ENCODE measurements at places on chromosomes 11 and 22.

GRCh38 chr11:72179804-72180396 is 12.0 kb upstream of the FOLR1 start:
- DNase-seq = no peak

GRCh38 chr11:132865623-132866022 is 666.7 kb downstream of the OPCML start:
- no peak for DNase-seq

- peak; percentile 89 for DNase-seq
These were observed 54.1 kb downstream of the SNX19 start for GRCh38 chr11:130861902-130862860.

DNA sequence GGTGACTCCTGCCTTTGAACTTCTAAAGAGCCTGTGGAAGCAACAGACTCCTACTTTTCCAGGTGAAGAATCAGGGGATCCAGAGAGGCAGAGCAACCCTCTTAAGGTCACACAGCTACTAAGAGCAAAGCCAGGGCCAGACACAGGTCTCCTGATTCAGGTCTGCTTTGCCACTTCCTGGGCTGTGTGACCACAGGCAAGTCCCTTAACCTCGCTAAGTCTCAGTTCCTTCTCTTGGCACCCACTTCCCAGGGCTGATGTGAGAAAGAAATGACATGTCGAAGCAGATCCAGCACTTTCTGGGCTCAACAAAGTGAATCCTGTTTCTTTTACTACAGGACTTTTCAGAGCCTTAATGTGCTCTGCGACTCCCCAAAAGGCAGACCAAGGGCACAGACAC is 30.2 kb downstream of the UQCR10 start:
- no peak for DNase-seq

GRCh38 chr11:40281052-40281580 is 1178.3 kb downstream of the LRRC4C start:
- DNase-seq = no peak

GRCh38 chr11:21068886-21069285 is 399.5 kb downstream of the NELL1 start:
- DNase-seq = no peak

DNA sequence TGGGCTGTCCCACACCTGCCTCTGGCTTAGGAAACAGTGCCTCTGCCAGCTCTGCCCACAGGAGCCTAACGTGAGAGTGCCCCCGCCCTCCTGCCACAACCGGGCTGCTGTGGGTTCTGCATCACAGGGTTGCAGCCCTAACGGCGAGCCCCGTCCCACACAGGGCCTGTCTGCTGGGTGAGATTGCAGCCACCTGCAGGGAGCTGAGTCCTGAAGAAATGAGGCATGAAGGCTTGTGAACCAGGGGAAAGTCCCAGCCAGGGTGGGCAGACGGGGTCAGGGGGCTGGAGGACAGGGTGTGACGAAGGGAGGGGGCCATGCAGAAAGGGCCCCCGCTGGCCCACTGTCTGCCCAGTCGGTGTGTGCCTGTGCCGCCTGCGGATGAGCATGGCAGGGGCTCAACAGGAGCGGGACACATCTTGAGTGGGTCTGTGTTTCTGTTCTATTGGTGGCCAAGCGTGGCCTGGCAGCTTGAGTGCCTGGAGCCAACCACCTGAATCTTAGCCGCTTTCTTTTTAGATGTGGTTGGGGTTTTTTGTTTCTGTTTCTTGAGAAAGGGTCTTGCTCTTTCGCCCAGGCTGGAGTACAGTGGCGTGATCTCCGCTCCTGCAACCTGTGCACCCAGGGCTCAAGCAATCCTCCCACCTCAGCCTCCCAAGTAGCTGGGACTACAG is 38.9 kb downstream of the CTTN start:
- DNase-seq = no peak

DNA sequence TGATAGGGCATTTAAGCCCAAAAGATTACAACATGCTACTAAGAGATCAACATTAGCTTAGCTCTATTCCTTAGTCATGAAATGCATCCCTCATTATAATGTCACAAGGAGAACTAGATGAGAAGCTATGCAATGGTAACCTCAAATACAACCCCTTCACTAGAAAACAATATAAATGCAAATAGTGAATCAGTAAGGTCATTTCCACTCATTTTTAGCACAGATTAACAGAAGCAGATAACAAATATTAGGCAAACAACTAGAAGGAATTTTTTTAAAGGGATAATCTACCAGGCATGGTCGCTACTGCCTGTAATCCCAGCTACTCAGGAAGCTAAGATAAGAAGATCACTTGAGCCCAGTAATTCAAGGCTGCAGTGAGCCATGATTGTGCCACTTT is 28.2 kb downstream of the SIK3 start:
- no peak for DNase-seq

DNA sequence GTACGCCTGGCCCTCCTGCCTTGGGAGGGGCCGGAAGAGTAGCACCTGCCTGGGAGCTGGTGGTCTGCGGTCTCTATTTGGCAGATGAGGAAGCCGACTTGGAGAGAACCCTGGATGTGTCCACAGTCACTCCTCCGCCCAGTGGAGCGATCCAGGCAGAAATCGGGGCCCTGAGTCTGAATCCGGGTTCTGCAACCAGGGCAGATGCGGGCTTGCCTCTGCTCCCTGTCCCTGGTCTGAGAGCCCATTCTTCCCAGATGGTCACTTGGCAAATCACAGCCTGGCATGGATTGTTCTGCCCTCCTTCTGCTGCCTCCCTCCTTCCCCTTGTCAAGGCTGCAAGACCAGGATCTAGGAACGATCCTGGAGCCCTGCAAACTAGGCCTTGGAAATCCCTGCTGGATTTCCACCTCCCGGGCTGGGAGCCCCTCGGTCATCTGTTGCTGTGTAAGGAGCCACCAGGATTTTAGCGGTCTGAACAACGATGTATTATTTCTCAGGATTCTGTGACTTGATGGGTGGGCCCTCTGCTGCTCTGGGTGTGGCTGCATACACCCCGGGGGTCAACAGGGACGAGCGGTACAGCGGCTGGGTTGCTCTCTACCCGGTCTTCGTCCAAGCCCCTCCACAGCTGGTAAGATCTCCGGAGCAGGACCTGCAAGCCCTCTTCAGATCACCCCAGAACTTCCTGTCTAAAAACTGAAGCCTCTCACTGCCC is 2.0 kb upstream of the ASCL2 start:
- no peak for DNase-seq

DNA sequence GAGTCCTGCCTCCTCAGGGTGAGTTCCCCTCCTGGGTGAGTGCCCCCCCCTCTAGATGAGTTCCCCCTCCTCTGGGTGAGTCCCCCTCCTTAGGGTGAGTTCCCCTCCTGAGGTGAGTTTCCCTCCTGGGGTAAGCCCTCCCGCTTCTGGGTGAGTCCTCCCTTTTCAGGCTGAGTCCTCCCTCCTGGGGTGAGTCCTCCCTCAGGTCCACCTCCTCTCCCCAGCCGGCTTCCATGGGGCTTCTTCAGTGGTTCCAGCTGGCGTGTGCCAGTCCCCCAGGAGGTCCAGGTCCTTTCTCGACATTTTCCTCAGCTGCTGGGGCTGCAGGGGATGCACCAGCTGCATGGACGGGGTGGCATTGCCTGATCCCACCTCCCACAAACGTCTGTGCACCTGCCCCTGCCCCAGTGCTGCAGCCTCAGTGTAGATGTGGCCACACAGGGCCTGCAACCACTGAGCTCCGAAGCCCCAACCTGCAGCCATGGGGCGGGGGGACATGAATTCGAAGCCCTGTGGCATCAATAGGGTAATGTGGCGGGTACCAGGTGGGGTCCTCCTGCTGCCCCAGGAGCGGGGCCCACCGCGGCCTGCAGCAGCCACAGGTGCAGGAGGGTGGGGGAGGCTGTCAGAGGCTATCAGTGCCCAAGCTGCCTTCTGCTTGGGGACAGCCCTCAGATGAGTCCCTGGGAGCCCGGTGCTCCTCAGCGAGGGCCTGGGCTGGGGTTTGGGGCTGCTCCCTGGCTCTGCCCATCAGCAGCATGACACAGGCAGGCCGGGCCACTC is 101.3 kb upstream of the FGF3 start:
- no peak for DNase-seq

GRCh38 chr11:130151196-130151595 is 8.4 kb upstream of the ST14 start:
- DNase-seq = no peak

DNA sequence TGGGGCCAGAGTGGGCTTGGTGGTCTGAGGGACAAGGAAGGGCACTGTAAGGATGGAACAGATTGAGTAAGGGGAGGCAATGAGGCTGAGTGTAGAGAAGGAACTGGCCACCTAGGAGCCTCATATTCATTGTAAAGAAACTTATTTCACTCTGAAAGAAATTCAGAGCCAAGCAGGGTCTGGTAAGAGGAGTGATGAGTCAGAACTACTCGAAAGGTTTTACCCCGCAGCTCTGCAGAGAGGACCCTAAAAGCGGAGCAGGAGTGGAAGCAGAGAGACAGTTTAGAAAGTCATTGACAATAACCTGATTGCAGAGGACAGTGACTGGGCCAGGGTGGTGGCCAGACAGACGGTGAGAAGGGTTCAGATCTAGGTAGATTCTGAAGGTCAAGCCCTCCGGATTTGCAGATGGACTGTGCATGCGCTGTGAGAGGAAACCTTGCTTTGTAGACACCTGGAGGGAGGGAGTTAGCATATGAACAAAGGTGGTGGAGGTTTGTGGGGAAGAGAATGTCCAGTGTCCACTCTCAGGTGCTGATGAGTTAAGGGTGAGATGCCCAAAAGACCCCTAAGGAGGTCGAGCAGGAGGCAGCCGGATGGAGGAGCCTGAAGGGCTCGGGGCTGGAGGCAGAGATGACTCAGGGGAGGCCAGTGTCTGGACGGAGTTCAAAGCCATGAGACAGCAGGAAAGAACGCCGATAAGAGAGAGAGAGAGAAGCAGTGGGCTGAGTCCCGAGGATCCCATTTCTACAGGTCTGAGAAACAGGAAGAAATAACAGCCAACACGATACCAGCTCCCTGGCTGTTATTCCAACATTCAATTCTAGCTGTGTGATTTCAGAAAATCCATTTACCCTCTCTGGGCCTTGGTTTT is 546.0 kb downstream of the BRD1 start:
- no peak for DNase-seq

GRCh38 chr11:57464539-57465181 is 4.3 kb downstream of the RTN4RL2 start:
- no peak for DNase-seq

DNA sequence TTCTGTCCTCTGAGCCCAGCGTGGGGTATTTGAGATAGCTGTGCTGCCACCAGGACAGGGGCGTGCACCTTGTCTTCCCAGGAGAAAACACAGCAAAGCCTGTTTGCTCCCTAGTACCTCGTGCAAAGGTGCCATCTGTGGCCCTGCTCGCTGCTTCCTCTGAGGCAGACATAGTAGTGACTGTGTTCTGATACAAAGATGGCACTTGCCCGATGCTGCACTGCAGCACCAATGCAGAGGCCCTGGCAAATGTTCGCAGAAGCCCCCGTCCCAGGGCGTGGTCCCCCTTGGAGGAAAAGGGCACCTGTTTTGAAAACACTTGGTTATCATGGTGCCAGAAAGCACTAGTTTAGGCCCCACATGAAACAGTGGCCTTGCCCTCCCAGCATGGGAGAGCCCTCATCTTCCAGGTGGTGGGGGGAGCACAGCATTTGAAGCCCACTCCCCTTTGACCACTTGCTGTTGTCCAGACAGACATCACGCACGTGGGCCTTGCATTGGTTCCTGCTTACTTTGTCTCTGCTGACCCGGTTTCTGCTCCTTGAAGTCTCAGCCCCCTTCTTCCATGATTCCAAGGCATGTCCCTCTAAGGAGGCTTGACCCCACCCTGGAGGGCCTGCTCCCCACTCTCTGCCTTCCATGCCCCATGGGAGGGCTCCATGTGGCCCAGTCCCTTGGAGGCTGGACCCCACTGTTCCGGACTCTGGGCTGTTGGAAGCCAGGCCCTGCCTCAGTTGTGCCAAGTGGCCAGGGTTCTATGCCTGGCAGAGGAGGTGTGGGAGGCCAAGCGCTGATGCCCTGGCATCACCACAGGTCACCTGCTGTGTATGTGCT is 109.4 kb downstream of the KCNQ1OT1 start:
- no peak for DNase-seq

DNA sequence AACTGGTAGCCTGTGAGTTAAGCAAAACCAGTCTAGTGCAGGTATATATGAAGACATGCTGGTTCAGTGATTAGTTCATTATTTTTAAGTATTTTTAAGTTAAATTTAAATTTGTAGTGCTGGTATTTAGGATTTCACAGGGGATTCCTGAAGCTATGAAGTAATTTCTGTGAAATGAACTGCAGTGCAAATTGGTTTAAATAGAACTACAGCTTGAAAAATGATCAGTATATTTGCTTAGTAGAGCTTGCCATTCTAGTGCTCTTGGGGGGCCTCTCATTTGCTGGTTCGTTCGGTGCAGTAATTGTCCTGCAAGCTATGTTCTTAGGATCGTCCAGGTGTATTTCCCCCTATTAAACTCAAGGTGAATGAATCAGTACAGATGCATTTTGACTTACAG is 13.1 kb downstream of the REXO2 start:
- DNase-seq = no peak

GRCh38 chr11:5081405-5081804 is 12.0 kb downstream of the OR52E1 start:
- DNase-seq = no peak

DNA sequence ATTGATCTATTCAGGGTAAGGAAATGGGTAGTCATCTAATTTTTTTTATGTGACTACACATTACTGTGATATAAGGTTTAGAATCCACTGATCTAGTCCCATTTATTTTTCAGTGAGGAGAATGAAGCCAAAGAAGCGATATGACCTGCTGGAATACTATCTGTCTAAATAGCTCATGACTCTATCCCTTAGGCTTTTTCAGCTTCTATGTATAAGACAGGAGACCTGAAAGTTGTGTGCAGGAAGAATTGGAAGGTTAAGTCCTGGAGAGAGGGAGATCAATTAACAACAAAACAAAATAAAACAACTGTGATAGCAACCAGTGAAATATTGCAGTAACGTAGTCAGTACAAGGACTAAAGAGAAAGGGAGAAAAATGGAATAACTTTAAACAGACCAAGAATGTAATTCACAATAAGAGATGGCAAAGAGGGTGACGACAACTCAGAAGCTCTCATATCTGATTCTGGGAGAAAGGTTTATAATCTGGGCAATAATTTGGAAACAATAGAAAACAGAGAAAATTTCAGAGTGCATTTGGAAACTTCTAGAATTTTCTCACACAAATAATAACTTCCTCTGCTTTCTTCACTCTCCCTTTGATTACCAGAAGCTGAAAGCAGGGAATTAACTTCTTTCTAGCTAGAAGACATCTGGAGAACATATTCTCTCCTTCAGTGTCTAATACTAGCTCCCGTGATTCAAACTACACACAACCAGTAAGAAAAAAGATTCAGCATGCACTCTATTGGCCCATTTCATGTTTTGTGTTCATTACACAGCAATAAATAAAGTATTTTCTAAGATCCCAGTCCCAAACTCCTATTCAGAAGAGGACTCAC is 19.2 kb upstream of the CASP12 start:
- DNase-seq = no peak

DNA sequence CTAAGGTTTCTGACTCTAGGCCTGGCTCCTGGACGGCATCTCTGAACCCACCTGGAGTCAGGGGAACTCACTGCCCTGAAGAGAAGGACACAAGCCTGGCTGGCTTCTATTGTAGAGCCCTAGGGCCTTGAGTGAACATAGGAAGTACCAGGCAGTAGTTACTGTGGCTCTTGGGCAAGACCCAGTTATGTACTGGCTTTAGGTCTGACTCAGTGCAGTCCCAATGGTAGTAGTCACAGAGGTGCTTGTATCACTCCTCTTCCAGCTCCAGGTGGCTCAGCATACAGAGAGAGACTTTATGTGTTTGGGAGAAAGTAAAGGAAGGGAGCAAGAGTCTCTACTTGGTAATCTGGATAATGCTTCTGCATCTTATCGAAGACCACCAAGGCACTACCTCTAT is 13.9 kb upstream of the PAK1 start:
- DNase-seq = no peak

Measured in NCI-H1436 (cell line).